ENCODE measurements at places on chromosomes 7 and 10. TPM values are rescaled to one million over a fixed set of nuclear protein-coding genes. Genes with fewer than 3 reads are reported as not detected.

KNDC1 gene
- total RNA-seq, result 0.03 TPM

ACTL6B gene
- not detected for total RNA-seq

CRHR2 gene
- total RNA-seq, result not detected

LRIT1 gene
- not detected for total RNA-seq

TLL2 gene
- 0.60 TPM for total RNA-seq

VAX1 gene
- total RNA-seq, result 0.14 TPM
